ENCODE measurements at places on chromosomes 1 and 21.
A peak's percentile ranks its signal among the peaks of the same experiment; 100 is the strongest.

DNA sequence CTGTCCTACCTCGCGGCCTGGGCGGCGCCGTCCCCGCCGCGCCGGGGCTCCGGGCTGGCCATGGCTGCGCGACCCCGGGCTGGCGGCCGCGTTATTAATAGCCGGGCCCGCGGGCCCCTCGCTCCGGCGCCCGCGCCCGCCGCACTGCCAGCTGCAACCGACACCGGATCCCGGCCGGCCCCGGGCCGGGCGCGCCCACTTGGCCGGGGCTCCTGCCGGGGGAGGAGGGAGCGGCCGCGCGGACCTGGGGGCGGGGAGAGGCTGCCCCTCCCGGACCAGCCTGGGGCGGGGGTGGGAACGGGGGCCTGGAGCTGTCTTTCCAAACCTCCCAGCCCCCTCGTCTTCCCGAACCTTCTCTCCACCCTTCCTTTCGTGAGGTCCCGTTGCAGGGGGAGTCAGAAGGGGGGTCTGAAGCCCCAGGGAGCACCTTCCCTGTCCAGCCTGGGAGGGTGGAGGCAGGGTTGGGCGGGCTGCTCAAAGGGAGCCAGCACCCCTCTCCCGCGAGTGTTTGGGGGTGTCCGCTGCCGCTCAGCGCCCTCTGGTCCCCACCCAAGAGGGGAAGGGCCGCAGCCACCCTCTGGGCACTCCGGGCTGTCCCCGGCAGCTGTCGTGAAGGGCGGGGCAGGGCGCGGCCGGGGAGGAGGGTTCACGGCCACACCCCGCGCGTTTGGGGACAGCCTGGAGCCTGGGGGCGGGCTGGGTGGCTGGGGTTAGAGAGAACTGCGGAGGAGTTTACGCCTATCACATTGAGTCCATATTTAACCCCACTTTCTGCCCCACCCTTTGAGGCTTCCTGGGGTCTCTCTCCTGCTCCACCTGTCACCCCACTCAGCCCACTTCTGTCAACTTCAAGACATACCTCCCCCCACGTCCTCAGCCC is at the start of gene SYNC:
Gene SYNC (minus strand): TSS at position 172 of the 880 bp plus-strand sequence. CDS start 110 bp downstream, at position 62.
- peak; percentile 11 for DNase-seq

GRCh38 chr1:220094016-220094911 is at the start of gene IARS2:
Gene IARS2, plus strand, starts transcription at chr1:220094132. Its CDS starts 85 bp downstream, at chr1:220094217.
- DNase-seq: peak; percentile 95

- no peak for DNase-seq
Measured at GRCh38 chr1:88224906-88225305, 459.2 kb upstream of the PKN2 start.

- peak; percentile 92 for DNase-seq
Measured at GRCh38 chr1:152036267-152037216, at the start of gene S100A11. Gene S100A11, minus strand, starts transcription at chr1:152037004. Its CDS starts 89 bp downstream, at chr1:152036915.

- no peak for DNase-seq
Measured at GRCh38 chr1:203534012-203534411, 40.1 kb downstream of the OPTC start.

- DNase-seq: no peak
Measured at GRCh38 chr1:61221642-61222041, 139.3 kb downstream of the NFIA start.

GRCh38 chr1:244049162-244050013 is 1.7 kb upstream of the ZBTB18 start:
- peak; percentile 20 for DNase-seq

- DNase-seq: no peak
Measured at GRCh38 chr1:31878058-31878457, 60.1 kb downstream of the PTP4A2 start.

DNA sequence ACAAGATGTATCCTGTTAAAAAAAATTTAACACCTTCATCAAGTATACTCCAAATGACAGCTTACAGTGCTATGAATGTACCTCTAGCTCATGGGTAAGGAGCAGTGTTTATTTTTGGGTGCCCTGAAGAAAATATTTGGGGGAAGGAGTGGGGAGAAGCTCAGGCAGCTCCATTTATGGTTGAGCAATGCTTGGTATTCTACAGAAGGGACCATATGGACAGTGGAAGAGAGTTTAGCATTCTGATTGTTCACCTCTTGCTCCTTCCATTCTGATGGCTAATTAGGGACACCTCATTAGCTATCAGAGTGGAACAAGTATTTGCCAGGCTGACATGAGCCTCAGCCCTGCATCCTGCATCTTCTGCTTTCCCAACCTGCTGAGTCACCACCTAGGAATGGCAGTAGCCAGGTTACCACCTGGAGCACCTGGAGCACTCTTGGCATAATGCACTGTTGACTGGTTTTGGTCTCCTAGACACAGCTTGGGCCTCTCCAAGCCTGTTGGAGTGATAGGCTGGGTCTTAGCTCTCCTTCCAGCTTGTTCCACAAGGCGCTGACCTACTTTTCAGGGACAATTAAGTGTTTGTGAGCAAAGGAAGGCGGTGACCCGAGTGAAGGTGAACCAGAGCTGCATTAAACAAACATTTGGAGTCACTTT is 62.0 kb upstream of the MACF1 start:
- no peak for DNase-seq

GRCh38 chr21:25964015-25964414 is 206.6 kb downstream of the APP start:
- DNase-seq: no peak

DNA sequence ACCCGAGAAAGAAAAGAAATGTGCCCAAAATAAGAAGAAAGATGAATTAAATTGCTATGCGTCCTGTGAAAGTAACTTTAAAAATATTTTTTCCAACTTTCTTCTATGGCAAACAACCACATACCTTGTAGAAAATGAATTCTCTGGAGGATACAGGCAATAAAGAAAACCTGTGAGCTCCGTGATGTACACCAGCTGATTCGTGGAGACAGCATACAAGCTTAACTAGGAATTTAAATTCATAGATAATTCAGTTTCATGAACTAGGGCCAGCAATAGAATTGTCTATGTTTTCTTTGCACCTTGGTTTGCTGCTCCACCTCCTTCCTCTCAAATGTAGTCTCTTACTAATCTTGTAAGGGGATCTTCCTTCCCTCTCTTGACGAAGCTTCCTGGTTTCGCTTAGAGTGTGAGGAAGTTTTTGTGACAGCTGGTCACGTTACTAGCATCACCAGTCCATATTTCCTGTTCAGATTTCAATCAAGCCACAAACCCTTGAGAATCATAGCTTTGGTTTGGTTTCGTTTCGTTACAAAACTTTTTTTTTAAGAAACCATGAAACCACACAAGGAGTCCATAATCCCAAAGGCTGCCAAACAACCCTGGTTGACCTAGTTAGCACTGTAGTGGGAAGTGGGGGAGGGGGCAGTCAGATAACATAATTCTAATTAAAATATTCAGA is 35.8 kb downstream of the GREM2 start:
- DNase-seq: peak; percentile 13

DNA sequence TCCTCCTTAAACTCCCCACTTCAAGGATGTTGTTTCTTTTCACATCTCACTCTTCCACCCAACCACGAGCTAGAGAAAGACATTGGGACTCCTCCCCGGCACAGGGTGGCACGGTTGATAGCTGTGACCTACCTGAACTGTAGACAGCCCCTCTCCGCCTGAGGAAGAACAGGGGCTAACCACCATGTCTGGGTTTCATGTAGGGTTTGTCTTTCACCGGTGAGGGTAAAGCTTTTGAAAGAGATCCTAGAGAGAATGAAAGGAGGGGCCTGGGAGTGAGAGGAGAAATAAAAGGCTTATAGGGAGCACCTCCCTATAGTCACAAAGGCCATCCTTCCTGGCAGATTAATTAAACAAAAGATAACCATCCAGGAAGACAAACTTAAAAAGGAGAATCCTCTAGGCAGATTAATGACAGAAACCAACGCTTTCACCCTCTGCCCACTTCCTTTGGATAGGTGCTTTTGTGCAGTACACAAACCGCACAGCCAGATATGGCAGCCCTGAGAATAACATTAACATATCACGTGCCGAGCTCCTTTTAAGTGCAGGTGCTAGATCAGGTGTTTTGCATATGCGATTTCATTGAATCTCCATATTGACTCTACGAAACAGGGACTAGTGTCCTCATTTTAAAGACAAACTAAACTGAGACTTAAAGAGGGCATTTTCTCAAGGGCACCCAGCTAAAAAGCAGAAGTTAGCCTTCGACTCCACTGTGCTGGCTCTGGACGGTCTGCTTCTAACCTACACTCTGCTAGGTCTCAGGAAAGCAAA is 178.1 kb upstream of the RUNX1 start:
- peak; percentile 33 for DNase-seq

- DNase-seq: peak; percentile 10
Measured at GRCh38 chr1:214823311-214824117, 220.5 kb downstream of the CENPF start.

DNA sequence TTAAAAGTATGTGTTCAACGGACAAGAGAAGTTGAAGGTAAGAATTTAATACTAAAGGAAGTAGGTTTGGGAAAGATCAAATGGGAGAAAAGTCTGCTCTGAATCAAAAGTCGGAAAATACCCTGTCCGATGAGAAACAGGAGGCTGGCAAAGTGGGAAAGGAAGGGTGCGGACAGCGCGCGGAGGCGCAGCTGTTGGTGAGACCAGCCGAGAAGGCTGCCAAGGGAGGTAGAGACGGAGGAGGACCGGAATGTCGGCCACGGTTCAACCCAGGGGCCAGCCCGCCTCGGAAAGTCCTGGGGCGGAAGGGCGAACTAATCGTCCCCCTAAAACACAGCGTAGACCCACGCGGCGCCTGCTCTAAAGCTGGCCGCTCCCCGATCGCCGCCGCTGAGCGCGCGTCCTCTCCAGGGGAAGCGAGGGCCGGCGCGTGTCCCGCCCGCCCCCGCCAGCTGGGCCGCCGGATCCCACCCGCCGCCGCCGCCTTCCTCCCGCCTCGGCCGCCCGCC is 639 bp upstream of the SPATA1 start:
- DNase-seq: no peak

DNA sequence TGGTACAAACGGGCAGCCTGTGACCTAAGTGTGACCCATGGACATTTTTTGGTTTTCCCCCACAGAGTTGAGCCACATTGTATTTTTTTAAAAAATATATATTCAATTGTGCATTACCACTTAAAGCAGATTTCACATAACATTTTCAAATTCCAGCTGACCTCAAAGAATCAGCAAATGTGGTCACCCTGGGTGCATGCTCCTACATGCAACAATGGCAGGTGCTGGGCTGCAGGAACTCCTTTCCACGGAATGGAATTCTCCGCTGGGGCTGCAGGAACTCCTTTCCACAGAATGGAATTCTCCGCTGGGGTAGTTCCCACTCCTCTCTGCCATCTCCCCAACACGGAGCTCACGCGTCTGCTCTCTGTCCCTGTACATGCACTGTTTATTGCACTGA is 68.7 kb downstream of the MAP10 start:
- no peak for DNase-seq

- no peak for DNase-seq
Measured at GRCh38 chr1:245772739-245773138, 618.0 kb downstream of the KIF26B start.

DNA sequence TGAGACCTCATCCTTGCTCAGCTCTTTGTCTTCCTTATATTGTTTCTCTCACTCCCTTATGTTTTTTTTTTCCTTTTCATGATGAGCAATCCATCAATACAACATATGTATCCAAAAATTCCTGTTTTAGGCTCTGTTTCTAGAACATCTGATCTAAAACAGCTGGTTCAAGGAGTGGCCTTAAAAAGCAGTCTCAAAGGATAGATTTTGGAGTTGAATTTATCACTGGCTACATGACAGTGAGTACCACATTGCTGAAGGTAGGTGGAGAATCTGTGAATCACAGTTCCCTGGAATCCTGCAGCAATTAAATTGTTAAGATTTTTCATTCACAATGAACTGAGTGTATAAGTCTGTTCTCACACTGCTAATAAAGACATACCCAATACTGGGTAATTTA is 155.8 kb upstream of the ADAMTS5 start:
- DNase-seq: no peak

- DNase-seq: peak; percentile 20
Measured at GRCh38 chr1:200751717-200752116, 13.0 kb downstream of the CAMSAP2 start.

- DNase-seq: no peak
Measured at GRCh38 chr1:117821382-117821755, 108.1 kb downstream of the GDAP2 start.

DNA sequence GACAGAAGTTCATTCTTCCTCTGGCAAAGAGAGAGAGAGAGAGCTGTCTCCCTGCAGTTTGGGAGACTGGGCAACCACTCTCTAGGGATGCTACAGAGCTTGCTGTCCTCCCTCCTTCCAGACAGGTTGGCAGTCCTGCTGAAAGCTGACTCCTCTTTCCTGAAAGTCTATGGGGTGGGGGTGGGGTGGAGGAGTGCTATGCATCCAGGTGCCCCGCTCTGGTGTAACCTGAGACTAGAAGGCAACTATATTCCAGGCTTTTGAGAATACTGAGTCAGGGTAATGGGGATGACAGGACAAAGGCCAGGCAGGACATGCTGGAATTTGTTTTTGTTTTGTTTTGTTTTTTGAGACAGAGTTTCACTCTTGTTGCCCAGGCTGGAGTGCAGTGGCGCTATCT is 55.4 kb downstream of the OPTC start:
- no peak for DNase-seq

- no peak for DNase-seq
Measured at GRCh38 chr1:205310976-205311704, 10.4 kb downstream of the NUAK2 start.

DNA sequence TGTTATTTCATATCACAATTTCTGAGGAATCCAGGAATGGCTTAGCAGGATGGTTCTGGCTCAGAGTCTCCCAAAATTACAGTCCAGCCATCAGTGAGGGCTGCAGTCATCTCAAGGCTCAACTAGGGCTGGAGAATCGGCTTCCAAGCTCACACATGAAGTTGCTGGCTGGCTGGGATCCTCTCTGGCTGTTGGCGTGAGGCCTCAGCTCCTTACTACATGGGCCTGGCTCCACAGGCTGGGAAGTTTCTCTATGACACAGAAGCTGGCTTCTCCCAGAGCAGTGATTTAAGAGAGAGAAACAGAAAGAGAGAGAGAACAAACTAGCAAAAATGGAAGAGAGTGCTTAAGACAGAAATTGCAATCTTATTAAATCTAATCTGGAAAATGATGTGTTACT is 38.8 kb upstream of the RGS8 start:
- DNase-seq: no peak

DNA sequence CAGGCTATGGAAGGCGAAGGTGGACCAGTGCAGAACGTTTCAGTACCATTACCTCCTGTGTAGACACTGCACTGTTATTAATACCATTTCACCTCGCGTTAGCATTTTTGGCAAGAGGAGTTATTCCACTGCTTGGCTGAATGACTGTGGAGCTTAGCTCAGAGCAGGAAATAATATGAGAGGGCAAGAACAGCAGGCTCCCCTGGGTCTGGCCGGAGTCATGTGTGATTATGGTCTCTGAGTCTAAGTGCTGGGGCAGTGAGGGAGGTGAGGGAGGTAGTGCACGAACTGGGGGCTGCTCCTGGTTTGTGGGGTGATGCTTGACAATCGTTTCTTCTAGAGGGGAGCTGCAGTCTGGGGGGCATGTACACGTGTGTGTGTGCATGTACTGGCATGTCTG is 82.9 kb downstream of the MDM4 start:
- no peak for DNase-seq

DNA sequence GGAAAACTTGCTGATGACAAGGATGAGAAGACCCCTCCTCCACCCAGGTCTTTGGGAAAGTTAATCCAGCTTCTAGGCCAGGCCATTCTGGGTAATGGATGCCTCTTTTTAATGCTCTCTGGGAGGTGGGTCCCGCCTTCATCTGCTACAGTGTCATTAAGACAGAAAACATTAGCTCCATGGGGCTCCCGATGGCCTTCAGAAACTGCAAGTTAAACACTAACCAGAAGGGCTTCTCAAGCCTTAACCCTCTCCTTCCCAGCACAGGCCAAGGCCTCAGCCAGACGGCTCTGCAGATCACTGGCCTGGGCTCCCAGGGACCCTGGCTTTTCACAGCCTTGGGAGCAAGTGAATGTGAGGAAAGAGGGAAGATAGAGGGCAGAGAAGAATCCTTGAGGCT is 364.9 kb downstream of the MATN1 start:
- DNase-seq: no peak
